Activated CD4-positive, alpha-beta T cell treated with anti-CD3 and anti-CD28 coated beads, Interleukin-2, amount 50 U/mL, for 48 hours (primary cell): ENCODE measurements at places on chromosomes 4 and X.

- DNase-seq: no peak
Observed at GRCh38 chr4:43918377-43918776, 530.2 kb downstream of the KCTD8 start.

DNA sequence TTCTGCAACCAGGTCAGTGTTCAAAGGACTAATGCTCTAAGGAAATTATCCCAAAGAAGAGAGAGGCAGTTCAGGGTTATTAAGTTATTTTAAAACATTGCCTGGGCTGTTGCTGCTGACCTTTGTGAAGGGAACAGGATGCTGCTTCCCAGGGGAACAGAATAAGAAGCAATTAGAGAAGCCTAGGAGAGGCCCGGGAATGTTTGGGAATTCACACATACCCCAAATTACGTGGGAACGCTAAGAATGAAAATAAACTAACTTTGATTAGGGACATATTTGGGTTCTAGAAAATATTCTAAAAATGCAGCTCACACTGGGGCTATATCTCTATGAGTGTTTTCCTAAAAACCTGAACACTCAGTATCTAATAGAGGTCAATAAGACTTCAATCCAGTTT, 243.1 kb upstream of the FTHL17 start:
- DNase-seq: no peak

GRCh38 chr4:80454556-80454955, 119.0 kb downstream of the CFAP299 start:
- DNase-seq: no peak

DNA sequence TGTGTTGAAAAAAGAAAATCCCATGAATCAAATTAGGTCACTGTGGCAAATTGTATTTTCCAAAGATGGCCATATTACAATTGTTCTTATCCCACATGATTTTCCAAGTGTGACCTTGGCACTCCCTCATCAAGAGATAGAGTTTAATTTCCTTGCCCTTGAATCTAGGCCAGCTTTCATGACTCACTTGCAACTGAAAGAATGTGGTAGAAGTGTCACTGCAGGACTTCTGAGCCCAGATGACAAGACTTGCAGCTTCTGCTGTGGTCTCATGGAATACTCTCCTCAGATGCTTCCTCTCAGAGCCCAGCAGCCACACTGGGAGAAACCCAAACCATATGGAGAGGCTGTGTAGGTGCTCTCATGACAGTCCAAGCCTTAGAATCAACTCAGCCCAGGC, 139.0 kb downstream of the ADAMTS3 start:
- no peak for DNase-seq

GRCh38 chr4:168797194-168797593, 212.9 kb downstream of the CBR4 start:
- no peak for DNase-seq
